ENCODE measurements at places on chromosomes 3 and 15. TPM values are rescaled to one million over a fixed set of nuclear protein-coding genes. Genes with fewer than 3 reads are reported as not detected.

- DNase-seq, result no peak
Observed at GRCh38 chr15:90512981-90513380, 16.7 kb upstream of the CRTC3 start.

DNA sequence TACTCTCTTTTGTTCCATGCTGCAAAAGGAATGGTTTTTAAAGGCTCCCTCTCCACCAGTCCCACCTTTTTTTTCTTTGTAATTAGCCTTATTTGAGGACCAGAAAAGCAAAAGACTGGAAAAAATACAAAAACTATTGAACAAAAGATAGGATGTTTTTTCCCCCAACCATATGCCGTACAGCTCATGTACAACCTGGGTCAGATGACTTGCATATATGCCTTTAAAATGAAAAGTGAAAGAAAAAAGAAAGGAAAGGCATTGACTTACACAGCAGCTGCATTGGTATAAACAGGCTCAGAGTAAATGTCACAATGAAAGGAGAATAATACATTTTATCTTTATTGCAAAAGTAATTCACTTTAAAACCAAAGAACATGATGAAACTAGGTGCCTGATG lies 69.5 kb upstream of the CMC1 start:
- no peak for DNase-seq

- DNase-seq, result no peak
Observed at GRCh38 chr3:29677421-29677820, 396.6 kb downstream of the RBMS3 start.

DNA sequence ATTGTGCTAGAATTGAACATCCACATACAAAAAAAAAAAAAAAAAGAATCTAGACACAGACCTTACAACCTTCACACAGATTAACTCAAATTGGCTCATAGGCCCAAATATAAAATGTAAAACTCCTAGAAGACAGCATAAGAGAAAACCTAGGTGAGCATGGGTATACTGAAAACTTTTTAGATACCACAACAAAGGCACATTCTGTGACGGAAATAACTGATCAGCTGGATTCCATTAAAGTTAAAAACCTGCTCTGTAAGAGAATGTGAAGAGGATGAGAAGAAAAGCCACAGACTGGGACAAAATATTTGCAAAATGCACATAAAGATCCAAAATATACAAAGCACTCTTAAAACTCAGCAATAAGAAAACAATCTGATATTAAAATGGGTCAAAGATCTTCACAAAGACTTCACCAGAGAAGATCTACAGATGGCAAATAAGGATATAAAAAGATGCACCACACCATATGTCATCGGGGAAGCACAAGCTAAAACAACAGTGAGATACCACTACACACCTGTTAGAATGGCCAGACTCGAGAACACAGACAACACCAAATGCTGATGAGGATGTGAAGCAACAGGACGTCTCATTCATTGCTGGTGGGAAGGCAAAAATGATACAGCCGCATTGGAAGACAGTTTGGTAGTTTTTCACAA lies 167.9 kb downstream of the PDE8A start:
- no peak for DNase-seq

- no peak for DNase-seq
Observed at GRCh38 chr3:73451301-73451944, 173.3 kb downstream of the PDZRN3 start.

DNA sequence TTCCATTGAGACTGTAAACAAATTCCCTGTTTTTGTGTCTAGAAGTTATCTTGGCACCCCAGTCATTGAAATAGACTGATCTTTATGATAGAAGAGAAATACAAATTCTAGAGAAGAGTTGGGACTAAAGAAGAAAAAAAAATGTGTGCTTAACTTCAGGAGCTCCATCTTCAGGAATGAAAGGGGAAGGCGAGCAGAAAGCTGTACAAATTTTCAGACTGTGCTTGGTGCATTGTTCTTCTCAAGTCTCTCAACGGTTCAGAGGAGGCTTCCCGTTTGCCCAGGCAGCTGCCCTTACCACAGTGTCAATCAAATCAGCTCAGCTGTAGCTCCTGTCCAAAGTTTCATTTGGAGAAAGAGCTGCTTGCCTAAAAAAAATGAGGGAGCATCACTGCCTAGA lies 41.7 kb downstream of the OXSM start:
- no peak for DNase-seq

DNA sequence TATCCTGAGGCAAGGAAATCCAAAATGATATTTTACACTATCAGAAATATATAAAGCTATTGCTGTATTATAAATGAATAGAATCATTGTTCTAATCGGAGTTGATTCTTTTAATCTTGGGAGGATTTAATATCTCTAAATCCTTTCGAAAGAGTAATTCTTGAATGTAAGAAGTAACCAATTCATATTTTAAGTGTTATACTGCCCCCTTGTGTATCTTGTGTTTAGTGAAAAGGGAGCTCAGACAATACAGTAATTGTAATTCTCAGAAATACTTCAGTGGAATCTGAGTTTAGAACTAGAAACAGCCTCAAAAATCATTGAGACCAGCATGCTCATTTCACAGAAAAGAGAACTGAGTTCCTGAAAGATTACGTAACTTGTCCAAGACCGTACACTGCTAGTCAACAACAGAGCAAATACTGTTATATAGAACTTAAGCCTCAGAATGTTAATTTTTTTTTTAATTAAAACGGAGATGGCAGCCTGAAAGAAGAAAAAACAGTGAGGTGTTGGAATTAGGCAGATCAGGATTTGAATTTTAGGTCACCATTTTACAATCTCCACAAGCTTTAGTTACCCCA lies 42.9 kb downstream of the PLCH1 start:
- no peak for DNase-seq

- no peak for DNase-seq
Observed at GRCh38 chr3:116947809-116948208, 238.2 kb downstream of the TUSC7 start.

- DNase-seq, result no peak
Observed at GRCh38 chr3:55823001-55823400, 335.9 kb upstream of the WNT5A start.

DNA sequence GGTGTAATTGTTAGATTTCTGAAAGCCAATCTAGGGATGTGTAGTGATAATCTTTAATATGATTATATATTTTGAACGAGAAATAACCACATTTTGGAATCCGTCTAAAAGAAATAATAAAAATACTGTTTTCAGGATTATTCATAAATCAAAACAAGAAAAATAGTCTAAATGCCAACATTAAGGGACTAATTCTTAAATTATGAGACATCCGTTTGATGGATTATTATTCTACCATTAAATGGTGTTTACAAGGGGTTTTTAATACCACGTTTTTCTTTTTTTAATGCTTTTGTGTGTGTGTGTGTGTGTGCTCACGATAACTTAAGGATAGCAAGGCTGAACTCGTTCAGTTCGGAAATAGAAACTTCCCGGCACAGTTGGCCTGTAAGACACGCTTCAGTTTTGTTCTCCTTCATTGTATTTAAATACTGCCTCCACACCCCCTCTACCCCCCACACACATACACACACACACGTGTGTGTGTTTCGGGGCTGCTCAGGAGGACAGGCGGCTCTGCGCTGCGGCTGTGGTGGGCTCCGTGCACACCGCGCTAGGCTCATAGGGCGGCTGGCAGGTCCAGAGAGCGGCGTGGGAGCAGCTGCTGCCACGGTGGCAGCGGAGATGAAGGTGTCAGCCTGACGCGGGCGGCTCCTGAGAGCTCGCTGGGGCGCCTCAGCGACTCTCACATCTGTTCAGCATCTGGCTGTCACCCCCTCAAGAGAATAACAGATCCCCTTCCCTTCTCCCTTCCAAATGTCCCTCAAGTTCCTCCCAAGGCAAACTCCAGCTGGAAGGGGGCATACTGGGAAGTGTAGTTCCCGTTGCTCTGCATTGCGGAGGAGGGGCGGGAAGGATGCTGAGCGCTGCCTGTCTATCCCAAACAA lies 23.0 kb upstream of the ANP32A start:
- no peak for DNase-seq

DNA sequence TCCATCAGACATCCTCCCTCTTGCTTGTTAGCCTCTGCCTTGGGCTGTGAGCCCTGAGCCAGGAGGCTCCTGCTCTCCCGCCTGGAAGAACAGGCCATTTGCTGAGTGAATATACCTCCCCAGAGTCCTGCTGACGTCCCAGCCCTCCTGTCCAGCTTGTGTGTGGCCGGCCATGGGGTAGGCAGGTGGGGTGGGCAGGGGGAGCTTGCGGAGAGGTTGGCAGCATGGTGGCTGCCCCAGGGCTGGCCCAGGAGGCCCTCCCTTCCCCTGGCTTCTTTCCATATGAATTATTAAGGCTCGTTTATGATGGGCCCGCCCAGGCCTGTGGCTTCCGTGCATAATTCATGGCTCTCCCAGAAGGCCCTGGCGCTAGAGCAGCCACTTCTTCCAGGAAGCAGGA lies 18.7 kb downstream of the CACNA2D2 start:
- DNase-seq, result no peak

GRCh38 chr15:81080996-81081395 lies 53.1 kb upstream of the CFAP161 start:
- DNase-seq, result no peak

DNA sequence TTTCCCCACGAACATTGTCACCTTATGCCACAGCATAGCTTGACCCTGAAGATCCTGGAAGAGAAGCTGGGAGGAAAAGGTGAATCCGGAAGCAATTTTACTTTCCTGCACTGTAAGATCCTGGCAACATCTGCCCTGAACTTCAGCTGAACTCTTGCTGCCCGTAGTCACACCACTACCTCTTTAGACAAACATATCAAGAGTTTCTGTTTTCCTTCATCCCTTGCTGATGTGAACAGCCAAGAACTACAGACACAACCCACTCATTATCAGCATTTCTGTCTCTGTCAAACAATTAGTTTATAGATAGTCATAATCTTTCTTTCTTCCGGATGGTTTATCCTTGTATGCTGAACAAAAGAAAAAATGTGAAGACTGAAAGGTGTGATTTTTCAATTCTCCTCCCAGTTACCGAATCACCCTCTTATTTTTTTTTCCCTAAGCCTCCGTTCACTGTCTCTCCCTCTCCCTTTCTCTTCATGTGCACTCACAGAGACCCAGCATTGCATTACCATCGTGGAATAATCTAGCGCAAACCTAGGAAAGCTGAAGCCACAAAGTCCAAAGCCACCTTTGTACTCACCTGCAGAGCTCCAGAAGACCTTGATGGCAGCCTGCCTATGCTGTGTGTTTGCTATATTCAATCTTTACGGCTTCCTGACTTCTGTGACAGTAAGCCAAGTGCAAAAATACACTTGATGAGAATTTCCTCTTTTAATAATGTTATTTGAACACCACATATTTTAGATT lies 229.2 kb downstream of the CDIN1 start:
- no peak for DNase-seq

DNA sequence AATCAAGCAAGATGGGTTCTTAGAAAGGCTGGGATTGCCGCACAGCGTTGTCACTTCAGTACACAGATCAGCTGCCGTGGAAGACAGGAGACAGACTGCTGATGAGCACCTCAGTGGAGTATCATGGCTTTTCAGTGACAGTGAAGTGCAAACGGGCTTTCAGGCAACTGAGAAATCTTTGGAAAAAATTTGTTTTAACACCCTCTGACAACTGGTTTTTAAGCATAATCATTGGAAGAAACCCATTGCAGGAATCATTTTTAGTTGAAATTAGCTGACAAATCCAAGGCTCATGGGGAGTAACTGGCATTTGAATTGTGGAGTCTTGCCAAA lies 418.8 kb downstream of the OTOL1 start:
- no peak for DNase-seq

MYLK gene
- total RNA-seq, result 471 TPM

LYZL4 gene
- not detected for total RNA-seq

ATP13A5 gene
- total RNA-seq, result not detected

CRABP1 gene
- total RNA-seq, result not detected

GPR15 gene
- not detected for total RNA-seq

GTF2E1 gene
- total RNA-seq, result 10.5 TPM

ZNF502 gene
- total RNA-seq, result 8.3 TPM

GRK7 gene
- total RNA-seq, result 0.13 TPM

All from ovary (tissue), 10 donors.